ENCODE measurements at places on chromosomes 12 and 14.

- DNase-seq = no peak
Observed at GRCh38 chr12:92396647-92397252, 251.1 kb upstream of the BTG1 start.

GRCh38 chr12:125690841-125691240, 625.6 kb downstream of the AACS start:
- DNase-seq = no peak

- DNase-seq = no peak
Observed at GRCh38 chr12:90575995-90576394, 379.0 kb downstream of the CCER1 start.

- no peak for DNase-seq
Observed at GRCh38 chr12:105402366-105402765, 71.9 kb downstream of the C12orf75 start.

GRCh38 chr12:15404485-15404884, 82.2 kb downstream of the PTPRO start:
- no peak for DNase-seq

GRCh38 chr14:22526218-22526617, 62.8 kb downstream of the DAD1 start:
- DNase-seq = no peak

- DNase-seq = no peak
Observed at GRCh38 chr14:40909906-40910305, 696.8 kb upstream of the LRFN5 start.

DNA sequence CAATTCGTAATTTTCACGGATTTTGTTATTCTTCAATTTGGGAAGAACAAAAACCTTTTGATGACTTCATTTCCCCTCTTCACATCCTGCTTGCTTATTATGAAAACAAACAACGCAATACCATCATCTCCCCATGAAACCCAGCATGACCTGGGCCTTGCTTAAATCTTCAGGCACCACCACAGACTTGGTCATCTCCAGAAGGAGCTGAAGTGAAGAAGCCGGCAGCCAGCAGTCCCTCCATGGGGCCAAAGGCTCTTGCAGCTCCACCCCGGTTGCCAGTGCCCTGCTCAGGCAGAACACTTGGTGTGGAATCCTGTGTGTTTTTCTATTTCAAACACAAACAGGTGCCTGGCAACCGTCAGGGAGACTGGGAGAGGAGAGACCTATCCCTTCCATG, 982.9 kb upstream of the TMEM132C start:
- no peak for DNase-seq

GRCh38 chr14:92651106-92651757, 97.2 kb downstream of the LGMN start:
- no peak for DNase-seq

- no peak for DNase-seq
Observed at GRCh38 chr12:84384384-84384783, 528.2 kb downstream of the SLC6A15 start.

DNA sequence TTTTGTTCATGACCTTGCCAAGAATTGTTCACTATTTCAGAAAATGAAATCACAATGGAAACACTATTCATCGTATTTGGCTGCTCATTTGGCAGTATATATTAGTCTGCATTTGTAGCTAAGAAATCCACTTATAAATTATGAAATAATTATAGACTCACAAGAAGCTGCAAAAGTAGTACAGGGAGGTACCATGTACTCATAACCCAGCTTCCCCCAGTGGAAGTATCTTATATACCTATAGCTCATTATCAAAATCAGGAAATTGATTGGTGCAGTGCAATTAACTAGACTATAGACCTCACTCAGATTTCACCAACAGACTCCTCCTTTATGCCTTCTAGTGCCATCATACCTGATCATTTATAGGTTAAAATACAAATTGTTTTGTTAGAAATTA, 178.8 kb upstream of the VASH1 start:
- no peak for DNase-seq

- DNase-seq = no peak
Observed at GRCh38 chr12:89828575-89828974, 119.9 kb upstream of the ATP2B1 start.

GRCh38 chr14:91246051-91246852, 1.7 kb upstream of the GPR68 start:
- DNase-seq = no peak

GRCh38 chr14:53778263-53778662, 178.4 kb downstream of the BMP4 start:
- no peak for DNase-seq

DNA sequence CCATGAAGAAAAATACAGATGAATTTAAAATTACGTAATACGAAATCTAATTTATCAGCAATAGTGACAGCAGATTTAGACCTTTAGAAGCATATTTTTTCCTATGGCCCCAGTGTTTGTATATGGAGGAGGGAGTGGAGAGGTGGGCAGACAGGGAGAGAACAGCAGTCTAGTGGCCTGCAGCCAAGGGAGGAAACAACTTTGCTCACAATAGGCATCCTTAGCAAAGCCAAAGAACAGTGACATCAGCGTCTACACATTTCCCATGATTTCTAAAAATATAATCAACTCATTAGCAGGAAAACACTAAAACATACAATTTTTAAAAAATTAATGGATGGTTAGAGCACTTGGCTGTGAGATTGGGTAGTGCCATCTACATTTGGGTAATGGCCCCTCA, 622.6 kb upstream of the ATP2B1 start:
- no peak for DNase-seq

DNA sequence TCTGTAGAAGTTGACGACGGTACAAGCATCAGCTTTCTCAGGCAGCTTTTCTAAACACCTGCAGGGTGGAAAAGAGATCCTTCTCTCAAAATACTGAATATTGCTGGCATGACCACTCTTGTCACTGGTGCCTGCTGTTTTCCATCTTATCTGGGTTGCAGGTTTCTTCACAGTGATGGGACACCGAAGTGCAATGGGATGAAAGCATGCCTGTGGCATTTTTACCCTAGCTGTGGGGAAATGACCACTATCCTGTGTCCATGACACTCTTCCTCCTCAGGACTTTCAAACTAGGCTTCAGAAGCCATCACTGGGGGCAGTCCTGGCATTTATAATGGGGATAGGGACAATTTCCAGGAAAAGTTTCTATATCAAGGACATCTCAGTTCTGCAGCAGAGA, 98.5 kb downstream of the ETV6 start:
- DNase-seq = no peak
